ENCODE measurements at places on chromosomes 16 and 17.

- DNase-seq = no peak
These were observed 668 bp downstream of the JUP start for GRCh38 chr17:41785859-41786226.

- no peak for DNase-seq
These were observed 9.5 kb downstream of the GRB2 start for GRCh38 chr17:75396025-75396424.

GRCh38 chr16:72203401-72203800, 31.4 kb upstream of the PMFBP1 start:
- no peak for DNase-seq

DNA sequence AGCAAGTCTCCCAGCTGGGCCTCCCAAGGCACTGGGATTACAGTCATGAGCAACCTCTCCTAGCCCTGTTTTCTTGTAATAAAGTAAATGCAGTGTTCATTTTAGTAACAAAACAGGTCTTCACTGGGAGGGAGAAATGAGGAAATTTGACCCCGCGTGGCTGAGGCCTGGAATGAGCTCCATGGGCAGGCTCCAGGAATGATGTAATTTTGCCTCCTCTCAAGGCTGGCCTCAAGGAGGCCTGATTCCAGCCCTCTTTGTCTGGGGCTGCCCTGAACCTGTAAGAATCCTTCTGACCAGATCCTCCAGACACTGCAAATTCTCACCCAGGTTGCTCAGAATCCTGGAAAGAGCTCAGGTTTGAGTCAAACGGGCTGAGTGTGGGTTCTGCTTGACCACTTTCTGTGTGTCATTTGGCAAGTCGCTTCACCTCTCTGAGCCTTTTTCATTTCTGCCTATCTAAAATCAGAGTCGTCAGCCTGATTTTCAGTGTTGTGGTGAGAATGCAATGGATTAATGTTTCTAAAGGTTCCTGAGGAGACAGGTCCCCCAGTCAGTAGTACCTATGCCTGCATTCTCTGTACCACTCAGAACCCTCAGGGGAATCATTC, 57.1 kb downstream of the RAB11FIP4 start:
- DNase-seq = no peak

GRCh38 chr17:38341035-38341721, 2.6 kb downstream of the GPR179 start:
- no peak for DNase-seq

All from NCI-H1048 (cell line).